Progenitor cell of endocrine pancreas (in vitro differentiated cells): ENCODE measurements at places on chromosomes 11 and 22. TPM values are rescaled to one million over a fixed set of nuclear protein-coding genes. Genes with fewer than 3 reads are reported as not detected.

GRCh38 chr11:94773842-94774241, 5.7 kb downstream of the AMOTL1 start:
- no peak overlapping the region for H3K27ac ChIP-seq
- no peak for DNase-seq
- peaks cover 34% of the 10 kb centered on the region for H3K4me1 ChIP-seq
- no peak overlapping the region for H3K4me3 ChIP-seq

DNA sequence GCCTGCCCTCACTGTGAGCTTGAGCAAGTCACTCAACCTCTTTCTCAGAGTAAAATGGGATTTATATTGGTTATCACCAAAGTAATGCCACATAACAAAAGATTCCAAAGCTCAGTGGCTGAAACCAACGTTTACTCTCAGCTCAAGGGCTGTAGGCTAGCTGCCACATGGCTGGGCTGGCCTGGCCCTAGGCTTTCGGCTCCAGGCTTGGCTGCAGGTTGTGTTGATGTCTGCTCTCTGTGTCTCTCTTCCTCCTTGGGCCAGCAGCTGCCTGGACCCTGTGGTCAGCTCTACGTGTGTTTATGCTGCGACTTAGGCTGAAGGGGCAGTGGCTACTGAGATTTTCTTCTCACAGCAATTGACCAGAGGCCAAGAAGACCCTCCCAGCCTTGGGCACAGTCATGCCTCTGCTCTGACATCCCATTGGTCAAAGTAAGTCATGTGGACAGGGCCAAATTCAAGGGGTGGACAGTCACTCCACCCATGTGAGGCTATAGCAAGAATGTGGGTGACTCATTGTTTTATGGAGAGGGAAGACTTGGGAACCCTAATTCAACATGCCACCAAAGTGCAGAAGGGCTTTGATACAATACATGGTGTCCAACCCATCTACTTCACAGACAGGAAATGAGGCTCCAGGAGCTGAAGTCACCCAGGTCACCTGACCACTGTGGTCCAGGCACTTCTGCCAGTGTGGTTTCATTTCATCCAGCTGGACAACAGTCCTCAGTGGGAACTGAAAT, 90.6 kb downstream of the TSPAN18 start:
- H3K27me3 ChIP-seq = no peaks in the 10 kb centered on the region
- peaks cover 16% of the 10 kb centered on the region for H3K4me1 ChIP-seq
- H3K4me3 ChIP-seq = no peak overlapping the region
- no peak overlapping the region for H3K27ac ChIP-seq
- peaks cover 3% of the 10 kb centered on the region for H3K36me3 ChIP-seq

DNA sequence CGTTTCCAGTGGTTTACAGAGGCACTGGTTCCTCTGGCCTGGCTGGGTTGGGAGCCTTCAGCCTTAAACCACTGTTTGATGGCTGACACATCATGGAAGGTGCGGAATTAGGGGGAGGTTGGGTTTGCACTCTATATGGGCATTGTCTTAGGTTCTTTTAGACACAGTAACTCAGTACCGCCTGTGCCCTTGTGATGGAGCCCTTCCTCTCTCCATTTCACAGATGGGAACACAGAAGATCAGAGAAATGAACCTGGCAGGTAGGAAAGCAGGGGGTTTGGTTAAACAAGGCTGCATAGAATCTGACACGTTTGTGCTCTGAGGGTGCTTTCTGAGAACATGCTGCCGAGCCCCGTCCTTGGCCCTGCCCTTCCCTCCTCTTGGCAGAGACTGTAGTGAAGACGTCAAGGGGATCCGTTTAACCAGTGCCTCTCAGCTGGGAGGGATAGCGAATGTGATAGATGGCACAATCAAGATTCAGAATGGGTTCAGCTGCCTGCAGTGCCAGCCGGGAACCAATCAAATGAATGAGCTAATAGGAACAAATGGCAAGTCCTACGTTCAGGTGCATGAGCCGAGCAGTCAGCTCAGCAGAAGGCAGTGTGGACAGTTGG, 228.6 kb downstream of the TBC1D22A start:
- no peaks in the 10 kb centered on the region for H3K27me3 ChIP-seq
- no peaks in the 10 kb centered on the region for H3K36me3 ChIP-seq
- no peaks in the 10 kb centered on the region for H3K4me1 ChIP-seq
- no peak overlapping the region for H3K4me3 ChIP-seq

Gene APOA5
- total RNA-seq = not detected in 2 replicates

Gene GAL3ST3
- 3.9 and 4.8 TPM in 2 replicates for total RNA-seq
